ENCODE measurements at places on chromosomes 11 and 22.

DNA sequence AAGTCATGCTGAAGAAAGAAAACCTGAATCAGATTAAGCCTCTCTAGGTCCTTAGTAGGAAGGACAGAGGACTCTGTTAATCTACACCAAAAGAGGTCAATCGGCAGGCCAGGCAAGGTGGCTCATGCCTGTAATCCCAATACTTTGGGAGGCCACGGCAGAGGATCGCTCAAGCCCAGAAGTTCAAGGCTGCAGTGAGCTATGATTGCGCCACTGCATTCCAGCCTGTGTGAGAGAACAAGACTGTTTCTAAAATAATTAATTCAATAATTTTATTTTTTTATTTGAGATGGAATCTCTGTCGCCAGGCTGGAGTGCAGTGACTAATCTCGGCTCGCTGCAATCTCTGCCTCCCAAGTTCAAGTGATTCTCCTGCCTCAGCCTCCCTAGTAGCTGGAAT, 4.5 kb downstream of the XRCC6 start:
- DNase-seq = no peak

GRCh38 chr11:72102631-72102945, 509 bp downstream of the LAMTOR1 start:
- DNase-seq = no peak

DNA sequence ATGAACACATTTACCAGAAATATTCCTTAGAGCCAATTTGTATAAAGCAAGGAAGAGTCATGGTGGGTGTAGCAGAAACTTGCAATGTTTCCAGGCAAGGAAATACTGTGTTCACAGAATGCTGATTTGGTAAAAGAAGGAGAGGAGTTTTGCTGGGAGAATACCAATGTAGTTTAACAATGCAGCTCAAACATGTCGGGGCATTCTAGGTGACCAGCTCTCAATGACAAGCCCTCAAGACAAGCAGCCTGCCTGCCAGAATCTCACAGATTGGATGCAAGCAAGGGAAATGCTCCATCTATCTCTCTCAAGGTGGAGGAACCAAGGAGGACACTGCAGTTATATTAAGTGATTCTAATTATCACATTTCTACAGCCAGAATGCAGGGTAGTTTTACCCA, 190.4 kb downstream of the MAML2 start:
- DNase-seq = no peak

GRCh38 chr11:80603472-80603871, 1162.6 kb upstream of the TENM4 start:
- DNase-seq = no peak

- no peak for DNase-seq
Observed at GRCh38 chr11:133545199-133545803, 13.0 kb upstream of the OPCML start.

GRCh38 chr22:36759481-36760159, 16.3 kb downstream of the IFT27 start:
- DNase-seq = no peak

GRCh38 chr11:107384144-107384852, 73.3 kb downstream of the CWF19L2 start:
- no peak for DNase-seq

GRCh38 chr11:128472128-128473089, 114.9 kb downstream of the ETS1 start:
- DNase-seq = no peak

DNA sequence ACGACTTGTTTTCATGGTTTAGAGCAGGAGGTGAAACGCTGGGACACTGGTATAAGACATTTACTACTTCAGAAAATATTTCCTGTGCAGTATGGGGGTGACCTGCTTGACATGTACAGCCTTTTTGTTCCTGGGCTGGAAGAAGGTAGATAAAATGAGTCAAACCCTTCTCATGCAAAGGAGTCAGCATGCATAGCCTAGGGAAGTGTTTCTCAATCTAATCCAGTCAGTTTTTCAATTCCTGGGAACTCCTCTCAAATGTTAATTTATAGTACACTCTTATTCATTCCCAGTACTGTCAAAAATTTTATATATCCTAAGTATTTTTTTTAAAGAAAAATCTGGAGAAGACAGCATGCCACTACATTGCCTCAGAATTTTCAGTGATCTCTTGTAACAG, 154.7 kb upstream of the GUCY1A2 start:
- no peak for DNase-seq
